ENCODE measurements at places on chromosomes 16 and 17. TPM values are rescaled to one million over a fixed set of nuclear protein-coding genes. Genes with fewer than 3 reads are reported as not detected.

The WRAP53 gene
- 2.4 TPM for total RNA-seq

The MAP2K6 gene
- 7.9 TPM for total RNA-seq

The CDH3 gene
- total RNA-seq: 38.5 TPM

The HSD17B2 gene
- total RNA-seq: 10.4 TPM

The HOXB3 gene
- 18.3 TPM for total RNA-seq

The ADAD2 gene
- not detected for total RNA-seq

The GGT6 gene
- total RNA-seq: 1.4 TPM

The RANBP10 gene
- 2.4 TPM for total RNA-seq

The PLA2G10 gene
- not detected for total RNA-seq

The BAIAP3 gene
- total RNA-seq: 0.24 TPM

The PRSS53 gene
- total RNA-seq: 10.4 TPM

The CPNE7 gene
- total RNA-seq: not detected

The HOXB6 gene
- not detected for total RNA-seq

The NPIPA3 gene
- total RNA-seq: 0.96 TPM

The ZNF821 gene
- 9.6 TPM for total RNA-seq

The CNTNAP4 gene
- 7.0 TPM for total RNA-seq

The IL17C gene
- not detected for total RNA-seq

The GALR2 gene
- 6.7 TPM for total RNA-seq

The IRF8 gene
- 19.5 TPM for total RNA-seq

The KIF19 gene
- 1.4 TPM for total RNA-seq

The CALB2 gene
- total RNA-seq: 1.7 TPM

The EEF2KMT gene
- total RNA-seq: 11.1 TPM

The C16orf86 gene
- 1.7 TPM for total RNA-seq

The IL21R gene
- 0.72 TPM for total RNA-seq

The FBXW10 gene
- 0.24 TPM for total RNA-seq

The KRT33B gene
- not detected for total RNA-seq

The KRT28 gene
- total RNA-seq: 3.6 TPM

The KRTAP4-5 gene
- 5.5 TPM for total RNA-seq

The KRTAP2-2 gene
- 8.4 TPM for total RNA-seq

The FAM117A gene
- 20.2 TPM for total RNA-seq

The MT4 gene
- not detected for total RNA-seq

The PRR14 gene
- 0.96 TPM for total RNA-seq

The ELMO3 gene
- total RNA-seq: not detected

The DNAAF8 gene
- 0.24 TPM for total RNA-seq

The LLGL2 gene
- total RNA-seq: 14.7 TPM

The OTOP3 gene
- total RNA-seq: not detected

The RNF43 gene
- total RNA-seq: 3.6 TPM

The TMC8 gene
- total RNA-seq: not detected

The KRTAP2-3 gene
- 20.5 TPM for total RNA-seq

Measured in umbilical cord (tissue), 2 donors.